Colonic mucosa (tissue), 4 donors: ENCODE measurements at places on chromosomes 2 and 18. TPM values are rescaled to one million over a fixed set of nuclear protein-coding genes. Genes with fewer than 3 reads are reported as not detected.
A peak's percentile ranks its signal among the peaks of the same experiment; 100 is the strongest.

DNA sequence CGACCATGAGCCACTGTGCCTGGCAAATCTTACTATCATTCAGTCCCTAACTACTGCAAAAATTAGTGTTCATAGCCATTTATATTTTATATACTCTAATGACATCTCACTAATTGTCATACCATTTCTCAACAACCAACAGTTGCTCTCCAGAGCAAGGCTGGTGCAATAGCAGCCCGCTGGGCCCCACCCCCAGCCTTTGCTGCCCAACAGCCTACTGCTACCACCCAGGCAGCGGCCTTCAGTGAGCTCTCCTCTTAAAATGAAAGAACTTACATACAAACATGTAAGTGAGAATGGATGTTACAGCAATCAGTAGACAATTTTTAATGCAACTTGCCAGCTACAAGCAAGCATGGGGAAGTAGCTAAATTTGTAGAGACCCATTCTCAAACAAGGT lies 90.5 kb downstream of the HNRNPLL start:
- H3K36me3 ChIP-seq: no peaks in the 10 kb centered on the region
- H3K4me3 ChIP-seq: no peak overlapping the region
- no peak for DNase-seq
- H3K27ac ChIP-seq: no peak overlapping the region

GRCh38 chr2:40488101-40488601 lies 36.3 kb upstream of the SLC8A1 start:
- DNase-seq: no peak
- no peak overlapping the region for H3K27ac ChIP-seq
- H3K27me3 ChIP-seq: no peaks in the 10 kb centered on the region
- no peaks in the 10 kb centered on the region for H3K4me1 ChIP-seq

- no peaks in the 10 kb centered on the region for H3K4me1 ChIP-seq
- H3K4me3 ChIP-seq: no peak overlapping the region
- DNase-seq: no peak
- no peaks in the 10 kb centered on the region for H3K27me3 ChIP-seq
- H3K36me3 ChIP-seq: no peaks in the 10 kb centered on the region
These were observed 185.1 kb upstream of the SMAD7 start for GRCh38 chr18:49135877-49136276.

DNA sequence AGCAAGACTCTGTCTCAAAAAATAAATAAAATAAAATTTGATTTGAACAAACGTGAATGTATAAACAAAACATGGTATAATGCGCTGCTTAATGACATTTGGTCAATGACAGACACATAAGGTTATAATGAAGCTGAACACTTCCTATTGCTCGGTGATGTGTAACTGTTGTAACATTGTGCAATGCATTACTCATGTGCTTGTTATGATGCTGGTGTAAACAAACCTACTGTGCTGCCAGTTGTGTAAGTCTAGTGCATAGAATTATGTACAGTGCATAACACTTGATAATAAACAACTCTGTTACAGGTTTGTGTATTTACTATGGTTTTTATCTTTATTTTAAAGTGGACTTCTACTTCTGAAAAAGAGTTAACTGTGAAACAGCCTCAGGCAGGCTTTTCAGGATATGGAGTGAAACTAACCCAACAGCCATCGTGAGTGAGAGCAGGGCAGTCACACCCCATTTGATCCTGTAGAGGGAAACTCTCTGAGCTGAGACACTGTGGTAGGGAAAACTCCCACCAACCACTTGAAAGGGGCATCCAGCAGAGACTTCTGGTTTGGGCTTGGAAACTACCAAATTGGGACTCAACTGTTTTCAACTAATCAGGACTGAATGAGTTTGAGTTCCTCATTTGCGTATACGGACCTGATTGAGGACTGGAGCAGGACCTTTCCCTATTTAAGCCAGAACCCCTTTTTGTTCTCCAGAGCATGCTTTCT lies 8.7 kb upstream of the RPRD1A start:
- DNase-seq: no peak
- H3K27ac ChIP-seq: no peak overlapping the region
- H3K36me3 ChIP-seq: no peaks in the 10 kb centered on the region
- H3K4me3 ChIP-seq: no peak overlapping the region

Gene ASTL
- total RNA-seq: 0.82 TPM

- H3K27ac ChIP-seq: no peak overlapping the region
- no peaks in the 10 kb centered on the region for H3K27me3 ChIP-seq
- no peak for DNase-seq
- no peak overlapping the region for H3K4me3 ChIP-seq
- H3K4me1 ChIP-seq: no peaks in the 10 kb centered on the region
- H3K36me3 ChIP-seq: no peaks in the 10 kb centered on the region
These were observed 75.4 kb downstream of the FHOD3 start for GRCh38 chr18:36372903-36373311.

DNA sequence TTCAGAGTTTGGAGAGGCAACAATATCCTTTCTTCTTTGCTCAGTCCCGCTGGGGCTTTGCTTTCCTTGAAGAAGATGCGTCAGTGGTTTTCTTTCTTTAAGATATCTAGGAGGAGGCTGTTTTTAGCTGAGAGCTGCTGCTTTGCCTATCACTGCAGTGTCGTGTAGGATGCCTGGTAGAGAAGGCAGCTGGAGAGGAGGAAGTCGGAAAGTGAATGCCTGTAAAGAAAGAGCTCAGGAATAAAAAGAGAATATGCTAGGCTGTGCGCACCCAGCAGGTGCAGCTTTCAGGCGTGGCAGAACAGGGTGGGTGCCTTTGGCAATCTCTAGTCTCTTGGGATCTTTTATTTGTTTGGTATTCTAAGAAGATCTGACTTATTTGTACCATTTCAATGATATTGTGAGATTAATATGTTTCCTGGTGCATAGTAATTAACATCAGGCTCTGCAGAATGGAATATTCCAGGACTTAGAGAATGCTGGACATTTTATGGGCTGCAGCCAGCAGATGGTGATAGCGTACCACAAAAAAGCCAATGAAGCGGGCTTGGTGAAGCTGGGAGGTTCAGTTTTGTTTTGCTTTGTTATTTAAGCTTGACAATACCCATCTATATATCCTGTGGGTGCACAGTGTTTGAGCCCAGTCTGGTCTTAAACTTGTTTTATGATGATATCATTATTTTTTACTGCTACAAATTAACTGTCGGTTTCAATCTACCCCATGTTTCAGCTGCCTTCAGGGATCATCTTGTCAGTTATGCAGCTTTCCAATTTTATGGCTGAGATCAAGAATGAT lies 34.9 kb downstream of the CAVIN2 start:
- no peaks in the 10 kb centered on the region for H3K4me1 ChIP-seq
- no peak overlapping the region for H3K27ac ChIP-seq
- no peak overlapping the region for H3K4me3 ChIP-seq
- H3K27me3 ChIP-seq: no peaks in the 10 kb centered on the region
- H3K36me3 ChIP-seq: no peaks in the 10 kb centered on the region
- peak; percentile 60 for DNase-seq

DNA sequence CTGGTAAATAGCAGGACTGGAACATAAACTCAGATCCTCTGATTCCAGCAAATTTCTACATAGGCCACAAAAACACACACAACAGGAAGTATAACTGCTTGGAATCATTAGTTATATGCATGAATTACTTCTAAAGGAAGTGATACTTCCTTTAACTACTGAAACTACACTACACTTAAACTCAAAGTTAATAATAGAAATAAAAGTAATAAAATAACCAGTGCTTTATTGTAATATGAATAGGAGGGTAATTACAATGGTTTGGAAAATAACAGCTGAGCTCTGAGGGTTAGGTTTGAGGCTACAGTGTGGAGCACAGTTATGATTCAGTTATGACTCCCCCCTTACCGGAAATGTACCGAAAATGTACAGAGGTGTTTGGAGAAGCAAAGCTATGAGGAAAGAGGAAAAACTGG lies 18.5 kb upstream of the POLI start:
- H3K27me3 ChIP-seq: no peaks in the 10 kb centered on the region
- no peaks in the 10 kb centered on the region for H3K4me1 ChIP-seq
- no peak for DNase-seq
- no peak overlapping the region for H3K27ac ChIP-seq
- no peaks in the 10 kb centered on the region for H3K36me3 ChIP-seq
- H3K4me3 ChIP-seq: no peak overlapping the region

Gene OTX1
- total RNA-seq: not detected

GRCh38 chr2:8448824-8449556 lies 232.9 kb upstream of the ID2 start:
- no peaks in the 10 kb centered on the region for H3K36me3 ChIP-seq
- DNase-seq: no peak
- H3K4me3 ChIP-seq: no peak overlapping the region
- no peaks in the 10 kb centered on the region for H3K27me3 ChIP-seq
- no peak overlapping the region for H3K27ac ChIP-seq

DNA sequence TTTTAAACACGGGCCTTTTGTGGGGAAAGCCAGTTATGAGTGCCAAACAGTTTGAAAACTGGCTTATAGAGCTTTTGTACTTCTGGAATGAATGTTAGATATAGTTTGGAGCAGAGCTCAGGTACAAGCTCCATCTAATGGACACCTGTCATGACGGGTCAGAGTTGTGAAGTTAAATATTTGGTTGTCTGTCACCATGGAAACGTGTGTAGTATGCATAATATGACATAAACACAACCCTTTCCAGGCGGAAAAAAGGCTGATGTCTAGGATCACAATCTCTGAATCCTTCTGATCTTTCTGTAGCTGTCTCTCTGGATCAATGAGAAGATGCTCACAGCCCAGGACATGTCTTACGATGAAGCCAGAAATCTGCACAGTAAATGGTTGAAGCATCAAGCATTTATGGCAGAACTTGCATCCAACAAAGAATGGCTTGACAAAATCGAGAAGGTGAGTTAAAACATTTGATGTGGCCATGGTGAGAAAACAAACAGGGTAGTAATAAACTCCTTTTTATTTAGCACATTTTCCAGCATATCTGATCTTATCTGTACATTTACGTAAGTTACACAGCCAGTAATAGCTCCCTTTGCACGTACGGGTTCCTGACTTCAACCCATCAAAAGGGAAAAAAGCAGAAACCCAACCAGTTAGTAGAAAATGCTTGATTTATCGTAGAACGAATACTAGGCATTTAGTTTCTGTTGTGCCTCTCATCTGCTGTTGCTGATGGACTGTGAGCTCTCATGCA lies 80.6 kb upstream of the EML6 start:
- H3K36me3 ChIP-seq: peaks cover 49% of the 10 kb centered on the region
- no peak overlapping the region for H3K4me3 ChIP-seq
- H3K4me1 ChIP-seq: no peaks in the 10 kb centered on the region
- DNase-seq: no peak
- no peaks in the 10 kb centered on the region for H3K27me3 ChIP-seq

Gene PCARE
- total RNA-seq: not detected

Gene CRYGC
- total RNA-seq: not detected

Gene TGFA
- total RNA-seq: 21.4 TPM

Gene SULT1C4
- total RNA-seq: 2.0 TPM

Gene PROKR1
- 0.08 TPM for total RNA-seq
